Fibroblast of skin of abdomen (primary cell): ENCODE measurements at places on chromosomes 6 and 20.

DNA sequence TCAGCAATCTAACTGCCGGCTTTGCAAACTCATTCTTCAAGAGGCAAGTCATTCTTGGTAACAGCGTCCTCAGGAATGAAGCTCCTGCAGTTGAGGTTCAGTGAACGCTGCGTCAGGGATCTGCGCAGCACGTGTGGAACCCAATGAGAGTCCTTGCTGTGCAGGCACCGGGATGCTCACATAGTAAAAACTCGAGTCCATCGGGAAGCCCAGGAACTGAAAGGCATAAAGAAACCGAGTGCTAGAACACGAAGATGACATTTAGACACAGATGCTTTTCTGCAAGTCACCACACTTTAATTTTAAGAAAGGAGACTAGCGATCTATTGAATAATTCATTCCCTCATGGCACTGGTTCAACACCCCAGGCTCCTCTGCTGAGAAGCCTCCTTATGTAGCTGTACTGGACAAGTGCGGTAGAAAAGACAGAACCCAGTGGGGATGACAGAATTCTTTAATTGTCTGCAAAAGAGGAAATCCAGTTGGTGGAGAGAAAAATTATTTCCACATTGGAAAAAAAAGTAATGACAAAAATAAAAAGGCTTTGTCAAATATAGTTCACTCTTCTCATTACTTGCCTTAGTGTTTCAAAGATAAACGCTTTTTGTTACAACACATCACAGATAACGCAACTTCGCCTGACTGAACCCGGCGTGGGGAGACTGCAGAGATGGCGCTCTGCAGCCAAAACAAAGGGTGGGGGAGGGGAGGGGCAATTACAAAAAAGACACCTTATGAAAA, 1.9 kb upstream of the AFDN start:
- peak; percentile 80 for DNase-seq

DNA sequence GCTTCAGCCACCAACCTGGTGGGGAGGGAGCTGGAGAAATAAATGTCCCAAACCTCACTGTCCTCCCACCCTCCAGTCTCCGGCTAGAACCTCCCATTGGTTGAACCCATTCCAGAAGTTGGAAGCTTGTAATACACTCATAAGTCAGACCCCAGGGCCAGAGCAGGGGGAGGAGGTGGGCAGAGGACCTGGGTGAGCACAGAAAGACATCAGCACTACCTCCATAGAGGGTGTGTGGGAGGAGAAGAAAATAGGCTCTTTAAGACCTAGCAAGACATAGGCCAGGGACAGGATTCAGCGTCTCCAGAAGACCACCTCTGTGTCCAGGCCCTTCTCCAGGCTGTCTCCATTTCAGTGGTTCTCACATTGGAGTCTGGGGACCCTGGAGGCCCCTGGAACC, 73.3 kb upstream of the TOP1 start:
- no peak for DNase-seq

DNA sequence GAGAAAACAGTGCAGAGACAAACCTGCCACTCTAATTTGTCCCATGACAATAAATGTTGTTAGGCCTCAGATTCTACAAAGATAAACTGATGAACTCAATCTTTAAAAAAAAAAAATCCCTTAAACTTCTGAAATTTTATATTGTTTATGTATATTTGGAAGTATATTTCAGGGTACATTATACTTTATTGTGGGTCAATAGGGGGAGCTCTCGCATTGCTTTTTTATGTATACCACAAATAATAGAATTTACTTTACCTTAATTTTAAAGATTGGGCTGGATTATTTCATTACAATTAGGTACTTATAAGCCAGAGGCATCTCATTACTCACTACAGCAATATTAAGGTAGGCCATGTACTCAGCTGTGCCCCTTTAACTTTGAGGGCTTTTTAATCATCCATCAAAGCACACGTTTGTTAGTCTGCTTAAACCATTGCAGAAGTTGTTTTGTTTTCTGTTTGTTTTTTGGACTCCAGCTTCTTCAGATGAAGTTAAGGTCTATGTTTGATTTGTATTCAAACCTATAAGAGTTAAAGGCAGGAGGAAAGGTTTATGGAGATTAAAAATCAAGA, 56.3 kb upstream of the EYA4 start:
- DNase-seq: peak; percentile 11

DNA sequence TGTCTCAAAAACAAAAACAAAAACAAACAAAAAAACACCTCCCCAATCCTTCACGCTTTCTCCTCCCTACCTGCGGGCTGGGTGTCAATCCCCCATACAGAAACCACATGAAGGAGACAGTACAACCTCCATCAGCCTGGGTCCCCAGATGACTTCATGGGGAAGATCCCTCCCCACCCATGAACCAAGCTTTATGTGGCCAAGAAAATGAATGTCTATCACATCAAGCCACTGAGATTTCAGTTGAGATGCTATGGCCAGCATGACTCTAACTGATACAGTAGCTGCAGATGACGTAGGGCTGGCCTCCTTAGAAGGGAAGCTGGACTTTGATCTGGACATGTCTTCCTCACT, 21.2 kb upstream of the BNIP5 start:
- no peak for DNase-seq

GRCh38 chr6:117491916-117492315, 9.4 kb downstream of the DCBLD1 start:
- DNase-seq: peak; percentile 65

GRCh38 chr6:34555007-34555322, 1.2 kb downstream of the SPDEF start:
- DNase-seq: no peak
